GM12865 (cell line): ENCODE measurements at places on chromosomes 16 and 17.

GRCh38 chr16:9595393-9595792, 503.9 kb downstream of the HAPSTR1 start:
- no peak for DNase-seq

DNA sequence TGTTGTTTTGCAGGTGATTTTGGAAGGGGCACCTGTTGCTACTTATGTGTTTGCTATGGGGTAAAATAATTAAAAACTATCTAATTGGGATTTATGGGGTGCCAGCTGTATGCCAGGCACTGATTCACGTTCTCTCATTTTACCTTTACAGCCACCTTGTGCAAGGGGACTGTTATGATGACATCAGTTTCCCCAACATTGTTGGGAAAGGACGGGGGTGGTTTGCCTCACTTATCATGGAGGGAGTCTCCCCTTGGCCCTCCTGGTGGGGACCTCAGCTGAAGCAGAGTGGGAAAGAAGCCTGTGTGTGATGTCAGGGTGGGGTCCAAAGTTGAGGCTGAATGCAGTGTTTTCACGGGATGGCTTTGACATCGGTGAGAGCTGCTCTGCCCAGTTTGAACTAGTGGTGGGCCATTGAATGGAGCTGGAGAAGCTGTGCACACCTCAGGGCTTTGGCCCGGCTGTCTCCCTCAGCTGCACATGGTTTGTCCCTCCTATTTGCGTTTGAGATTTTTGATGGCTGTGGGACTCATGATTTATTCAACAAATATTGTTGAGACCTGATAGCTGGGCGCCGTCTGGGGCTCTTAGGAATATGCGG, 36.1 kb downstream of the CMIP start:
- peak; percentile 26 for DNase-seq

- DNase-seq, result peak; percentile 0
Observed at GRCh38 chr17:40558300-40558889, 6.9 kb downstream of the CCR7 start.

GRCh38 chr17:46974086-46974485, 5.0 kb downstream of the RPRML start:
- no peak for DNase-seq

- DNase-seq, result no peak
Observed at GRCh38 chr17:28675490-28675889, 13.5 kb downstream of the SUPT6H start.
